ENCODE measurements at places on chromosomes 12 and 14. TPM values are rescaled to one million over a fixed set of nuclear protein-coding genes. Genes with fewer than 3 reads are reported as not detected.

Gene CMAS
- 16.8 TPM for total RNA-seq

Gene LHX5
- not detected for total RNA-seq

Gene IFI27
- 51.4 TPM for total RNA-seq

Gene HOXC4
- total RNA-seq = 1.6 TPM

Gene CLEC1A
- not detected for total RNA-seq

Gene POU6F1
- total RNA-seq = 4.5 TPM

Gene CIROP
- not detected for total RNA-seq

Gene AQP2
- total RNA-seq = not detected

Gene SLC5A8
- not detected for total RNA-seq

Gene CALCOCO1
- 78.2 TPM for total RNA-seq

Gene ANKS1B
- total RNA-seq = 0.64 TPM

Gene CCDC92
- total RNA-seq = 8.2 TPM

Gene CKAP4
- total RNA-seq = 310 TPM

Gene B3GNT4
- total RNA-seq = under 0.01 TPM

Gene IL22
- not detected for total RNA-seq

Gene MMP19
- 9.7 TPM for total RNA-seq

Gene GDF3
- not detected for total RNA-seq

Gene HEBP1
- 19.9 TPM for total RNA-seq

Gene KRT73
- total RNA-seq = not detected

Gene SERPINA3
- total RNA-seq = not detected

Gene GLIPR1L1
- not detected for total RNA-seq

Gene RPL10L
- 0.43 TPM for total RNA-seq

Gene HOXC11
- 2.9 TPM for total RNA-seq
